ENCODE measurements at places on chromosomes 3 and 15.

- no peak for DNase-seq
Observed at GRCh38 chr3:6326771-6327170, 534.1 kb upstream of the GRM7 start.

GRCh38 chr3:186648851-186649250 is 8.7 kb downstream of the FETUB start:
- no peak for DNase-seq

GRCh38 chr3:102180280-102180931 is 254.4 kb upstream of the ZPLD1 start:
- peak; percentile 46 for DNase-seq

DNA sequence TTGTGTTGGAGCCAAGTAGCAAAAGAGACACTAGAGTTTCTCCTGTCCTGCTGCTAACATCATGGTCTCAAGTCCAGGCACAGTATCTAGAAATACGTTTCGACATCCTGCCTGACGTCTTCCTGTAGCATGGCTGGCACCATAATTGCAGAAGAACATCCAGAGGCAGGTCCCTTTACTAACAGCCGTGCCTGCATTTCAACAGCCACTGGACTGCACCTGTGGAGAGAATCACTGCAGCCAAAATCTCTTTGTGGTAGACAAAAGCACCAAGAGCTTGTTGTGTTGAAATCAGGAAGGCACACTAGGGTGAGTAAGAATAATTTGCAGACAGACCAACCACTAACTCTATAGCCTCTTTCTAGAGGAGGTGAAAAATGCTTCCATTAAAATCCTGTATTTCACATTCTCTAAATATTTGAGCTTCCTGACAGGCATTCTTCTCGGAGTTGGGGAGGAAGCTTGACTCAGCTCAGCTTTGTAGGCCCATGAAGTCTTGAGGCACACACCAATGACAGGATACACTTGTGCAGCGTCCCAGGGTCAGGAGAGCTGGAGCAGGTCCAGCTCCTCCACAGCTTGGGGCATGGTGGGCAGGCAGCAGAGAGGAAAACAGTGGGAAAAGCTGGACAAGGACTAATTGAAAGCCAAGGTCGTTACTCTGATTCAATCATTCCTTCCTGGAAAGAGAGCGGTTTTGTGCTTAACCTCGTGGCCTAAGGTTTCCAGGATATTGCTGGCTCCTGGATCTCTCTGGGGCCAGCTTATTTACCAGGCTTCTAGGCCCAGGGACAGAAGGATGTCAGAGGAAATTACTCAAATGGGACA is 244.9 kb downstream of the FAM43A start:
- DNase-seq, result peak; percentile 46

GRCh38 chr3:159032311-159032710 is 230.5 kb downstream of the MFSD1 start:
- peak; percentile 72 for DNase-seq

DNA sequence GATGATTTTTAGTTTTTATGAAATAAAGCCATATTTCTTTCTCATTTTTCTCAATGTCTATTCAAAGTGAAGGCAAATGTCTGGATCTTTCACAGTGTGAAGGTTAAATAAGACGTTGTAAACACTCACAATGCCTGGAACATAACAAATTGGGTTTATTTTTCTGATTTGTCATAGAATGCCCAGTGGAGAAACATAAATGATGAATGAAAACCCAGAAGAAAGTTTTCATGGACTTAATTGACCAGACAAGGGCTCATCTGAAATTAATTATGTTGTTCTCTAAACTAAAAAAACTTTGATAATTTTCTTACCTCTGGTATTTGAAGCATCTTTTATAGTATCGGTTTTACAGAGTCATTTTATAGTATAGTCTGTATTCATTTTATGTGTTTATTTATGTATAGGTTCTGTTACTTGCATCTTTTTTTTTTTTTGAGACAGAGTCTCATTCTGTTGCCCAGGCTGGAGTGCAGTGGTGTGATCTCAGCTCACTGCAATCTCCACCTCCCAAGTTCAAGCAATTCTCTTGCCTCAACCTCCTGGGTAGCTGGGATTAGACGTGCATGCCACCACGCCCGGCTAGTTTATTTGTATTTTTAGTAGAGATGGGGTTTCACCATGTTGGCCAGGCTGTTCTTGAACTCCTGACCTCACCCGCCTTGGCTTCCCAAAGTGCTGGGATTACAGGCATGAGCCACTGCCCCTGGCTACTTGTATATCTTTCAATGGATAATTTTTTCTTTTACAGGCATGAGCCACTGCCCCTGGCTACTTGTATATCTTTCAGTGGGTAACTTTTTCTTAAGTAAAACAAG is 15.1 kb upstream of the BNIP2 start:
- no peak for DNase-seq

DNA sequence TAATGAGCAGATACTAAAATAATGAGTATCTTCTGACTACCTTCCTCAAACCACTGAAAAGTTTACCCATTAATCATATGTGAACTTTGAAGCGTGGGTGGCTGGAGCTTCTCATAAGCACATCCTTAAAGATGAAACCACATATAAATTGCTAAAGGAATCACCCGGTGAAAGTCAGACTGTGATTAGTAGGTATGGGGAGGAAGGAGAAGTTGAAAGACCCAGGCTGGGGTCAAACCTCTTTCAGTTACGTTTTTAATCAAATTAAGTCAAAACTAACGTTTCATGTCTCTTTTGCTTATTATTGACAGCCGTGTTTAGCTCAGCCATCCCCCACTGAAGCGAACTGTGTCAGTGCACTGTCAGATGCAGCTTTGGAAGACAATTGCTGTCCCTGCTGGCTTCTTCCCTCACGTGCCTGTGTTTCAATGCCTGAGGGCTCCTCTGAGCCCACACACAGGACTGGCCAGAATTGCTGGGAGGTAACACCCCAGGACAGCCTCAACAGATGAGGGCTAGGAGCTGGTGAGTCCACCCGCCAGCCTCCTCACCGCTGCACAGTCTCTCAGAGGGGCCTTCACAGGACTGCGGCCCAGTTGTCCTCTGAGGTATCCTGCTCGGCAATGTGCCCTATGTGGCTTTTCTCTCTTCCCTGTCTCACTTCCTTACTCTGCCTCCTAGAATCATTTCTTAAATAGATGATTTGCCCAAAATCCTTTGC is 29.3 kb upstream of the SH3BP5 start:
- DNase-seq, result peak; percentile 77

- no peak for DNase-seq
Observed at GRCh38 chr3:182342252-182342651, 451.1 kb upstream of the ATP11B start.

DNA sequence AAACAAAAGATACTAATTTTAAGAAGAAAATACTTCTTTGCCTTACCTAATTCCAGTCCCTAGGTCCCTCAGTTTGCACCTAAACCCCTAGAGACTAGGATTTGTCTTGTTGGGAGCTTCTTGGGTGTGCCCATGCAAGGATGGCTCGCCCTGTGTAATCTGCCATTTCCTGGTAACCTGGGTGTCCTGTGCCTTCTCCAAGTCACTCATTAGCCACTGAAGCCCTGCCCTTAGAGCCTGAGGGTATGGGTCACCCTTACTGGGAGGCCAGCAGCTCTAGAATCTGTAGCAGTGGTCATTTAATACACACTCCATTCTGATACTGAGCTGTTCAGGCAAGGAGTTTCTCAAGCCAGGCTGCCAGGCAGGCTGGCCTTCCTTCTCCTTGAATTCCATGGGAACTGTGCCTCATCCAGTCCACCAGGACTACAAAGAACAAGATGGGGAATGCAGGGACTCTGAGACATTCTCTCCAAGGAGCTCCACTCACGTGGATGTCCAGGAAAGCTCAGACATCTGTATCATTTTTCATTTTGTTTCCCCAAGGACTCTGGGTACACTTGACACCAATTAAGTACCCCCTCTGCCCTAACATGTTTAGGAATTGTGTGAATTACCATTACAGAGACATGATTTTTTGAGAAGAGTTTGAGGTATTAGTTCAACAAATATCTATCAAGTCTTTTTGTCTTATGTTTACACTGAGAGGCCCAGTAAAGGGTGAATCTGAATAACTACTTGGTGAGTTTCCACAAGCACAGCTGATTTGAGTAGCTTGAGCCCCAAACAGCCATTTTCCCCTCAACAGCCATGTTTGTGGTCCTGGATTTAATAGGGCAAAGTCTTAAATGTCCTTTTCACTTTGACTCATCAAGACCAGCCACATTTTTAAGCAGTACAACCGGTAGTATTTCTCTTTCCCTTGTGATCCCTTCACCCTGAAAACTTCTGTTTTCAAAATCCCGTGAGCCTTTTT is 52.6 kb downstream of the ARNT2 start:
- DNase-seq, result no peak

GRCh38 chr3:170419557-170420087 is 954 bp downstream of the CLDN11 start:
- no peak for DNase-seq

DNA sequence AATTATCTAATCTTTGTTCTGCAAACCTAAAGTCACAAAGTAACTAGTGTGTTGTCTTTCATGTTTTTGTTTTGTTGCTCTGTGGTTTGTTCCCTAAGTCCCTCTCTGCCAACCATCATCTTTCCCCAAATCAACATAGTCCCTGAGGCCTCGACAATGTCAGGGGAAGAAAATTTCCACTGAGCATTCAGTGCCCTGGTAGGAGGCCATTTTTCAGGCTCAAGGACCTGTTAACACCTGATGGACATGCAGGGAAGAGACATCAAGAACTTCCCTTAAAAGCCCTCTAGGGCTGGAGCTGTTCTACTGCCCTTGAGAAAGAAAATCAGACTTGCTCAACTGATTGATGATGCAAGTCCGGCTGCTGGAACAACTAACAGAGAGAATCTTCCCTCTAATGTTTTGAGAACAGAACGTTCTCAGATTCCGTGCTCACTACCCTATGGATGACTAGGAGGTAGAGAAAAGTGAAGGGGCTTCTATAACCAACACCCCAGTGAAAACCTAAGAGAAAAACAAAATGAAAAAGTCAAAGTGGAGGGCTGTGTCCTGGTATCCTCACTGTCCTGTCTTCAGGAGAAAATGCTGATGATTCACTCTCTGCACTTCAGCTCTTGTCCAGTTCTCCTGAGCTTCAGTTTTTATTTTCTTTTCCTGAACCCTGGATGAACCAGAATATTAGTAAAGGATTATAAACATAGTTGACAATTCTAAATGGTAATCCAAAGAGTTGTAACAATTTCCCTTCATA is 373.1 kb downstream of the FOXP1 start:
- peak; percentile 53 for DNase-seq

DNA sequence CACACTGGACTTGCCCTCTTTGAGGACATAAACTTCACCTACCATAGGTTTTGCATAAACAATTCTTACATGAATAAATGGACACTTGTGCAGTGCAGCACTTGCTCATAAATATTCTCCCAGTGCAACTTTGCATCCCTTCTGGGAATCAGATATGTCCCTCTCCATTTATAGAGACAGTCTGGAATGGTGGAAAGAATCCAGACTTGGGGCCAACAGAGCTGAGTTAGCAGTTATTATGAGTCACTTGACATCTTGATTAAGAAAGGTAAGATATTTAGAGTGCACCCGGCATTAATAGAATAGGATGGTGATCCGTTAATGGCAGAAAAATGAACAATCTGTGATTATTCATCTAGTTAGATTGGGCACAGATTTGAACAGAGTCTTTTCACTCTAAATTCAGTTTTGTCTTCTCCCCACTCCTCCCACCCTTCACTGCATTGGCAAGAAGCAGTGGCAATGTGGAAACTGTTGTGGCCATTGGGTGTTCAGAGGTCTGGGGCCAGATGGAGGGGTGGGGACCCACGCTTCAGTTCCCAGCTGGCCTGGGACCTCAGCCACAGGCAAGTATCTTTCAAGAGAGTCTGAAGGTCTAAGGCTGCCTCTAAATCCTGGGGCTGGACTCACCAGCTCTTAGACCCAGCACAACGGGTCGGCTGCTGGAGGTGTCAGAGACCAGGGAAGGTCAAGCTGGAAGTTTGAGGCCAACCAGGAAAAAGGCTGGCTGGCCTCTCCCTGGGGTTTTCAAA is 58.9 kb upstream of the KY start:
- DNase-seq, result no peak

DNA sequence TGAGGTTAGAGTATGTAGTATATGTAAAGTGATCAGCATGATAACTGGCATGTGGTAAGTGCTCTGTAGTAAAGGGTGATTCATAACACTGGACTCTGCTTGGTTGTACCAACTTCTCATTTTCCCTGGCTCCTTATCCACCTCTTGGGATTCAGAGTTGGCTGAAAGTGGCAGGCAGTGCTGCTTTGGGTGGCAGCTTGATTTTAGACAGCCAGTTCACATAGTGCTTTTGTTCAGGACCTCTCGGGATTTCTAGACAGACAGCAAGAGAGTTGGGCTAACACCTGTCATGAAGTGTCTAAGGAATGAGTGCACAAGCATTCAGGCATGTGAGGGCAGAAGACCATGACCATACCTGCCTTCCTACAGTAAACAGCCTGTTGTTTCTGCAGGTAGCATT is 69.0 kb downstream of the RBM6 start:
- DNase-seq, result peak; percentile 68

GRCh38 chr3:65786890-65787289 is 251.8 kb downstream of the MAGI1 start:
- DNase-seq, result no peak

DNA sequence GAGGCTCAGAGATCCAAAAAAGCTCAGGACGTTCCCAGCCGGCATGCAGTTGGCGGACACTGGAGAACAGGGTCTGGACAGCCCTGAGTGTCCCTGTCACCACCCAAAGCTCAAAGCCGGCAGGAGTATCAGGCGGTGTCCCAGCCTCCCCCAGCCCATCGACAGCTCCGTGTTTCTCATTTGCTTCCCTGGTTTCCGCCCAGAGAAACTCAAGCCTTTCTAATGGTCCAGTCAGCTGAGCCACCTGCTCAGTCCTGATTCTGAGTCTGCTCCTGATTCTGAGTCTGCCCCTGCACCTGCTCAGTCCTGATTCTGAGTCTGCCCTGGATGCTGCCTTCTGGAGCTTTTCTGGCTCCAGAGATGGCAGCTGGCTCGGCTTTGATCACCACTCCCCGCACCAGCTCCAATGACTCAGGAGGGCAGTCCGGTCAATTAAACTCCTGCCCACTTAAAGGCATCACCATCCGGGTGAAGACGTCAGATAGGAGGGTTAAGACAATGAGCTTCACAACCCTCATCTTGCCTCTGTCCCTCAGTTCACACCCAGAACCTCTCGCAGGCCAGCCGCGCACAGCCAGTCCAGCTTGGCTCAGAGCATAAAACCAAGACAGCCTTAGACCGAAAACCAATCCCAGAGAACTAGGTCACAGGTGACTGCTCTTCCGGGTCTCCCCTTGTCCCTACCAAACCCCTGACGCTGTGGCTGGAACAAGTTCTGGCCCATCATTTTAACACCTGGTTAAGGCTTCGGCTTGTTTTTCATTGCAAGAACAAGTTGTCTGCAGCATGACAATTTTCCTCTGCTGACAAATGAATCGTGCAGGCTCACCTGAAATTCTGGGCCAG is 6.8 kb downstream of the PCSK6 start:
- peak; percentile 62 for DNase-seq

GRCh38 chr3:173273838-173274237 is 123.7 kb upstream of the NLGN1 start:
- no peak for DNase-seq

- DNase-seq, result peak; percentile 40
Observed at GRCh38 chr3:113747283-113748046, 630 bp downstream of the ATP6V1A start.

GRCh38 chr3:11154036-11154952 is at the start of gene HRH1:
TSS of gene HRH1 (plus strand) at chr3:11154493. CDS start at chr3:11259038, 104,545 bp downstream.
- DNase-seq, result peak; percentile 38

- peak; percentile 86 for DNase-seq
Observed at GRCh38 chr3:43178891-43179366, 73.0 kb upstream of the POMGNT2 start.

- no peak for DNase-seq
Observed at GRCh38 chr3:129005526-129006303, 4.6 kb downstream of the EFCC1 start.

- no peak for DNase-seq
Observed at GRCh38 chr15:80204231-80204630, 47.8 kb downstream of the CTXND1 start.
